ENCODE measurements at places on chromosomes 3 and 15.

DNA sequence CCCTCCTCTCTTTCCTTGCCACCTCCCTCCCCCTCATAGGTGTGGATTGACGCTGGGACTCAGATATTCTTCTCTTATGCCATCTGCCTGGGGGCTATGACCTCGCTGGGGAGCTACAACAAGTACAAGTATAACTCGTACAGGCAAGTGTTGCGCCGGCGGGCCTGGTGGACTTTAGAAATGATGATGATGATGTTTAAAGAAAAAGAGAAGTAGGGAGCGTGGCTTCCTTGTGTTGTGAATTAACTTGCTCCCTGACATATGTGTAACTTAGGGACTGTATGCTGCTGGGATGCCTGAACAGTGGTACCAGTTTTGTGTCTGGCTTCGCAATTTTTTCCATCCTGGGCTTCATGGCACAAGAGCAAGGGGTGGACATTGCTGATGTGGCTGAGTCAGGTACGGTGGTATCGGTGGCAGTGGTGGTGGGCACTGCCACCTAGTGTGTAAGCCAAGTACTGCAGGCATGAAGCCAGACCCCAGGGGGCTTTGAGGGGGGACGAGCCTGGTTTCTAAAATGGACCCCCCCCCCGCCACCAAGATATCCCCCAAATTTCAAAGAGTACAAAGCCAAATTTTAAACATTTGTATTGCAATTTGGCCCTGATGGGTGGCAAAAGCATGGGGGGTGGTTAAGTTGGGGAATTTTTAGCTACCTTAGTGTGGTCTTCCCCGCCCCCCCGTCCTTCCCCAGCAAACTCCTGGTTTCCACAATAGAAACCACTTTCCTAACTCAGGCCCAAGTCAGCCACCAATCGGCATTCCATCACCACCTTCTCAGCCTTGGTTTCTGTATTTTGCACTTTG lies 65.6 kb downstream of the SLC6A6 start:
- DNase-seq = peak; percentile 47

GRCh38 chr3:11914041-11914440 lies 67.4 kb upstream of the TAMM41 start:
- no peak for DNase-seq

GRCh38 chr3:169886671-169887070 lies 16.9 kb upstream of the LRRC31 start:
- DNase-seq = peak; percentile 57

GRCh38 chr3:69439643-69440270 lies 53.9 kb upstream of the FRMD4B start:
- DNase-seq = peak; percentile 45

DNA sequence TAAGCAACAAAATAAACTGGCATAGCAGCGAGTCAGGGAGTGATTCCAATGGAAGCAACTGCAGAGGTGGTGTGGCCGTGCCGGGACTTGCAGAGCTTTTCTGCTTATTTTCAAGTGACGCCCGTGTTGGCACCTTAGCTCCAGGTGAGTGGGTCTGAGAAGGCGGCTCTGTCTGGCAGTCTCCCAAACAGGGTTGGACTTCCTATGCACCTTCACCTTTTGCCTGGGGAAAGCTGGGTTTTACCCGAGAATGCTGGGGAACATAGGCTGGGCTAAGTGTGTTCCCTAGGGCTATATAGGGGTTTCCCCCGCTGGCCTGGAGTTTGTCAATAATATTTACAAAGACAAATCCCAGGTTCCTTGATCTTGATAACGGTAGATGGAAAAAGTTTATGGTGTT lies 179.9 kb upstream of the TBL1XR1 start:
- DNase-seq = peak; percentile 45

DNA sequence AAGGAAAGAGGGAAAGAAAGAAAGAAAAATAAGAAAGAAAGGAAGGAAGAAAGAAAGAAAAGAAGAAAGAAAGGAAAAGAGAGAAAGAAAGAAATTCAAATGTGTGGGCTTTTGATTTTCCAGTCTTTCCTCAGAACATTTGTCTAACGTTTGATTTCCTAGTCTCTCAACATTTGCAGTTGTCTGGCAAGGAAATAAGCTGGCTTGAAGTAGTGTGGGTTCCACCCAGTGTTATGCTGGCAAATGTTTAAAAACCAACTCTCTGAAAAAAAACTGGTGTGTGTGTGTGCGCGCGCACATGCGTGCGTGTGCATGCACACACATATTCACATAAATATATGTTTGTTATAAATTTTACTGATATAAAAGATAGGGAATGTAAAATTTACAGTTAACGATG lies 54.6 kb upstream of the C3orf49 start:
- no peak for DNase-seq

GRCh38 chr15:98635848-98636247 lies 12.5 kb upstream of the IGF1R start:
- DNase-seq = no peak

DNA sequence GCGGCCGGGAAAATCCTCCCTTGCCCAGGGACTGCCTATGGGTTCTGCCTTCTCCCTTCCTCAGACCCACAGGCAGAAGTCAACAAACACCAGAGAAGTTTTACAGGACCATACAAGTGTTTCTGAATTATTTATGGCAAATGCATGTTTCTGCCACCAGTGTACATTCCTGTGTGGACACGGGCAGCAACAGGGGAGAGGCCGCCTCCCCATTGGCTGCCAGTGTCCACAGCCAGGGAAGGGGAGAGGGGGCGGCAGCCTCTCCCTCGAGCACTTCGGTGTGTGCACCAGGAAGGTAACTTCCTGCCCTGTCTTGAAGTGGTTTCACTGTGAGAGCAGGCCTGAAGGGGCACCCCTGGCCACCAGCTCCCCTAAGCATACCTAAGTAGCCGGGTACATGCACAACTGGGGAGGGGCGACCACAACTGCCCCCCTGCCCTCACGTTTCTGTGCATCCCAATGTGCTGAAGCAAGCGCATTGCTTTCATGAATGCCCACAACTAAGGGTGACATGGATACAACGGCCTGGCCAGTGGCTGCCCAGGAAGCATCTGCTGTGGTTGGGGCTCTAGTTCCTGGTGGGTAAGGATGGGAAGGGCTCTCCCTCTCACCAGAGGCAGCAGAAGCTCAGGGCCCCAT lies 14.8 kb upstream of the SHISA5 start:
- DNase-seq = no peak

DNA sequence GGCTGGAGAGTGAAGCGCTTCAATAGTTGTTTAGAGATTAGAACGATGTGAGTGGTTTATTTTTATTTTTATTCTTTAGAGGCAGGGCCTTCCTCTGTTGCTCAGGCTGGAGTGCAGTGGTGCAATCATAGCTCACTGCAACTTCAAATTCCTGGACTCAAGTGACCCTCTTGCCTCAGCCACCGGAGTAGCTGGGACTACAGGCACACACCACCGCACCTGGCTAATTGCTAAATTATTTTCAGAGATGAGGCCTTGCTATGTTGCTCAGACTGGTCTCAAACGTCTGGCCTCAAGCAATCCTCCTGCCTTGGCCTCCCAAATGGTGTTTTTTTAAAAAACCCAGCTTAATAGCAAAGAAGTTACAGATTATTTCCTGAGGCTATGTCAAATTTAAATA lies 29.0 kb downstream of the PPARG start:
- DNase-seq = peak; percentile 46

GRCh38 chr3:152505926-152506325 lies 237.2 kb downstream of the MBNL1 start:
- DNase-seq = no peak

DNA sequence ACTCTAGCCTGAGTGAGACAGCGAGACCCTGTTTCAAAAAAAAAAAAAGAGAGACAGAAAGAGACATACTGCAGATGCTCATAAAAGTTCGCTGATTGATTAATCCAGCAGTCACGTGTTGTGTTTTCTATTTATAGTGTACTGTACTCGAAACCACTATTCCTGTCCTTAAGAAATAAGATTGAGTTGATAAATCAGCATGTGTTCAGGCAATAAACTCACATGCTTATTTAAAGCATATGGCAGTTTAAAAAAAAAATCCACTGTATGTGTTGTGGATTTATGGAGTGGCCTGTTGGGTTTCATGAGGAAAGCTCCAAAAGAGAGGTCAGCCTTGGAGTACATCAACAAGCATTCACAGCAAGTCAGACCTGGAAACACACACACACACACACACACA lies 17.7 kb downstream of the RPL22L1 start:
- no peak for DNase-seq

GRCh38 chr3:50610992-50611463 lies 546 bp downstream of the CISH start:
- DNase-seq = no peak

GRCh38 chr3:127275287-127275781 lies 12.5 kb downstream of the PRR20G start:
- peak; percentile 96 for DNase-seq

DNA sequence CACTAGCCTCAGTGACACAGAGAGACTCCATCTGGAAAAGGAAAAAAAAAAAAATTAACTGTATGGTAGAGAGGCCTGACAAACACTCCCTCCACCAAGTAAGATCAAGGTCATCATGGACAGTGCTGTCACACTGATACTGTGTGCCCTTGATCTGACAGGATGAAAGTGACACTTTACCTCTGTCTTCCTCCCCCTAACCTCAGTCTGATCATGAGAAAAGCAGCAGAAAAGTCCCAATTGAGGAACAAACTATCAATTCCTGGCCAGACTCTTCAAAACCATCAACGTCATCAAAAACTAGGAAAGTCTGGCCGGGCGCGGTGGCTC lies 26.7 kb downstream of the PGPEP1L start:
- no peak for DNase-seq

DNA sequence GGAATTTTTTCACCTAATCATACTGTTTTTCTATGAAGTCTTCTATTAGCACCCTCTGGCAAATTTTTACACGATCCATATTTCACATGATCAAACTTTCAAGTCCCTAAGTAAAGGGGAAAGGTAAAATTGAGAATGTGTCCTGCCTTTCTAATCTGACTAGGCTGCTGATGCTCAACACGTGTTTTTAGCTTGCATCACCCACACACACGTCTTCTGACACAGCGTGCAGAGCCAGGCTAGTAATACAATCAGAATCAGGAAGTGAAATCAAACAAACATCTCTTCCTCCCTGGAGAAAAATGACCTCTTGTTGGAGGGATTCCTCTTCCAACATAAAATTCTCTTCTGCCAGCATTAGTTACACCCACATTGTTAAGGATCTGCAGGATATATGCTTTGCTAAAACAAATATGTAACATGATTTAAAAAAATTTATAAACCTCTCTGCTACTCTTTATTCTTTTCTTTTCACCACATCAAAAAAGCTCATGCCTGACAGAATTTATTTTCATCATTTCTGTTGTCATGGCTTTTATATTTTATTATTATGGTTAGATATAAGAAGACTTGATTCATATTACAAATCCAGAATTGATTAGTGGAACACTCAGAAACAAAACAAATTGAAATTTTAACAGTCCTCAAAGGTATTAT lies 122.4 kb downstream of the RAP2B start:
- peak; percentile 85 for DNase-seq

- peak; percentile 15 for DNase-seq
Measured at GRCh38 chr15:28098766-28099554, at the start of gene OCA2. Gene OCA2, minus strand, starts transcription at chr15:28099315. Its CDS starts 17,441 bp downstream, at chr15:28081874.

DNA sequence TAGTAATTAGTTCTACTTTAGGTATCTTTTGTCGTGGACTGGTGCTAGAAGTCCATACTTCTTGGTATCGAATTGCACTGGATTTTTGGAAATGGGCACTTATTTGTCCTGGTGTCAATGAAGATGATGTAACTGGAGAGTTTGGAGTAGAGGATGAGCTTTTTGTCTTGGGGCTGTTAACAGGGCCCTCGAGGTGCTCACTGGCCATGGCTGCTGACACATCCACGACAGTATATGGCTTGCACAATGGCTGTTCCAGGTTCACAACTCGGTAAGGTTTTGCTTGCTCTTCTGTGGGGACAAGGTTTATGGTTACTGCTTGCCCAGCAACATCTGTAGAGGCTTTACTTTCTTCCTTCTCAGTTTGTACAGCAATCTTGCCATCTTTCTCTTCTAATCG lies 109.4 kb upstream of the TSPAN3 start:
- no peak for DNase-seq

DNA sequence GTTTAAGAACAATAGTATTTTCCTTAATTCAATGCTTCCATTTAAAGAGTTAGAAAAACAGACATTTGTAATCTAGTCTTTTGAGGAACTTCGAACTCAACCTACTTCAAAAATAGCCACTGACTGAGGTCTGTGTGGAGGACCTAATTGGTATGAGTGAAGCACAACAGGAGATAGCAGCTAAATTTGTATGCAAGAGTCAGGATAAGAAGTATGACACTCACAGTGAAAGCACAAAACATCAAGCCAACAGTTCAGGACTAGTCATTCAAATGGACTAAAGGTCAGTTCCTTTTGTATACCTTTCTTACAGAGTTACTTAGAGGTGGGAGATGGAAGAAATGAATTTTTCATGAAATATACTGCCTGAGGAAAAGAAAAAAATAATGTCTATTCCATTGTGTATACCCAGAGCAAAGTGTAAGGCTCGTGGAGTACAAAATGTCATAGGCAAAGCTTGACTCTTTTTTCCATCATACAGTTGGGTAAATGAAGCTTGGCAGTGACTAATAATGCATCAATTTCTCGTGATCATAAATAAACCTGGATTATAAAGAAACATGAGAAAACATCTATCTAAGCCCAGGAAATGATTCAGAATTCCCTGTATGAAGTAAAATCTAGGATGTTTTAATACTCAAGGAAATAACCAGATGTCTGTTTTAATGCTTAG lies 1005.2 kb upstream of the CADM2 start:
- DNase-seq = no peak

- DNase-seq = no peak
Measured at GRCh38 chr15:66650433-66650832, 51.6 kb upstream of the SMAD6 start.

- no peak for DNase-seq
Measured at GRCh38 chr3:186154641-186155040, 45.8 kb upstream of the ETV5 start.

- DNase-seq = peak; percentile 80
Measured at GRCh38 chr3:146092230-146092629, 68.8 kb downstream of the PLOD2 start.

DNA sequence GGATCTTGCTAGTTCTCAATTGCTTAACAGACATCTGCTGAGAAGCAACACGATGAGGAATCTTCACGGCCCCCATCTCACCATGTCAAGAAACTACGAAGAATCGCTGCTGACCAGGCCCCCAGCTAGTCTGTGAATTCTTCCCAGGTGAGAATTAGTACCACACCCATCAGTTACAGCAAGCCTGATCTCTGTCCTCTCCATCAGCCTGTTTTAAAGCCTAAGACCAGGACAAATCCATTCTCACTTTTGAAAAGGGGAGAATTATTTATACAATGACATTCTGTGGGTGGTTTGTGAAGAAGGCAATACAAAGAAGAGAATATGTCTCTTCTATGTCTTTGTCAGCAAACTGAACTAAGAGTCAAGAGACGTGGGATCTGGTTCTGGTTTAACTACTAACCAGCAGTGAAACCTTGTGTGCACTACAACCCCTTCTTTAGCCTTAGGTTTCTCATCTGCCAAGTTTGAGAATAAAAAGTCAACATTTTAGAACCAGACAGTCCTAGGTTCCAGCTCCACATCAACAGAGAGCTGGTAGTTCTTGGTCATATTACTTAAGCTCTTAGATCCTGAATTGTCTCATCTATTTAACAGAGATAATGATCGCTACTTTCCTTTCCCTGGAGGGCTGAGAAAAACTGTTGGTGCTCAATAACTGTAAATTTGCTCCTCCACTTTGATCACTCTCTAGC lies 160.4 kb upstream of the RORA start:
- DNase-seq = no peak

Measured in kidney tubule cell (primary cell).